ENCODE measurements at places on chromosomes 6 and 20. TPM values are rescaled to one million over a fixed set of nuclear protein-coding genes. Genes with fewer than 3 reads are reported as not detected.

The SLC22A7 gene
- polyA plus RNA-seq = not detected

The SASH1 gene
- polyA plus RNA-seq = 7.0 TPM

The MATN4 gene
- polyA plus RNA-seq = 1.5 TPM

The POM121L2 gene
- polyA plus RNA-seq = not detected

The IP6K3 gene
- 0.49 TPM for polyA plus RNA-seq

The GRM4 gene
- polyA plus RNA-seq = 6.8 TPM

The GRM1 gene
- polyA plus RNA-seq = 0.05 TPM

The SLC22A3 gene
- 0.42 TPM for polyA plus RNA-seq

The ANKRD66 gene
- not detected for polyA plus RNA-seq

The AGPAT1 gene
- polyA plus RNA-seq = 19.6 TPM

The C20orf141 gene
- polyA plus RNA-seq = 0.19 TPM

The PPP1R14C gene
- 1.4 TPM for polyA plus RNA-seq

All from pancreas (tissue), 10 donors.